ENCODE measurements at places on chromosomes 2 and 18.
A peak's percentile ranks its signal among the peaks of the same experiment; 100 is the strongest.

- DNase-seq: no peak
These were observed 132.6 kb downstream of the MAP4K4 start for GRCh38 chr2:101830146-101830545.

- no peak for DNase-seq
These were observed 21.0 kb downstream of the SMAD2 start for GRCh38 chr18:47909484-47909883.

DNA sequence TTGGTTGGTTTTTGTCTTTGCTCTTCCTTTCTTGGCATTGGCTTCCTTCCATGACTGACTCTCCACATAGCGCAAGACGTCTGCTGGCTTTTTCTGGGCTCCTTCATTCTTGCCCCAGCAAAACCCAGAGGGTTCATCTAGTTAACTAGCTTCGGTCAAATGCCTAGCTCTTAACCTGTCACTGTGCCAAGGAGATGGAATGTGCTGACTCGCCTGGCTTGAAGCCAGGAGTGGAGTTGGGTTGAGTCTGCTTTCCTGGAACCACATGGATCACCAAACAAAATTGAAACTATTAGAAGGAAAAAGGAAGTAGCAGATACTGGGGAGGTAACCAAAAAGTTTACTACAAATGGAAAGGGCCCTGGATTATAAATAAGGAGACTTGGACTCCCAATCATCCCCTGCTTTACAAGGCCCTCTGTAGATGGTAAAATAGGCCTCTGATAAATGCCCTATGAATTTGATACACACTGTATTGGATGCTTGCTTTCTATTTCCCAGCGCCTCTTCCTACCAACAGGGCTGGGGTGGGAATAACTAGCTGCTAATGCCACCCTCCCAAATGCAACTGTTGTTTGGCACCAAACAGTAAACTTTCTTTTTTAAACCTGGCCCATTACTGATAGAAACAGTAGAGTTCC lies 11.3 kb downstream of the MALT1 start:
- peak; percentile 69 for DNase-seq

DNA sequence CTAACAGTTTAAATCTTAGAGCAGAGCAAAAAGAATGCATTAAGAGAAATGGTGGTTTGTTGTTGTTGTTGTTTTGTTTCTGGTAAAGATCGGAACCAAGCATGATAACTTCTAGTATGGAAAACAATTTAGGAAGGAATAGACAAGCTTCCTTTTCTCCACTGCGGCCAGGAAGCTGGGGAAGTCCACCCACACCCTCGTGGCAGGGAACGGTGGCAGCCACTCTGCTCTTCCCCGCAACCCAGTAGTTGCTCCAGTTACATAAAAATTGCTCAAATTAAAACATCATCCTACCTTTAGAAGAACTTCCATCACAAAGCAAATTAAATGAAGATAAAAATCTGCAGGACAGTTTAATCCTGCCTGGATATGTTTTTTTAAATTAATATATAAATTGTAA lies 113.0 kb downstream of the RBMS1 start:
- DNase-seq: no peak

- no peak for DNase-seq
These were observed 13.1 kb upstream of the GFPT1 start for GRCh38 chr2:69400121-69400520.

DNA sequence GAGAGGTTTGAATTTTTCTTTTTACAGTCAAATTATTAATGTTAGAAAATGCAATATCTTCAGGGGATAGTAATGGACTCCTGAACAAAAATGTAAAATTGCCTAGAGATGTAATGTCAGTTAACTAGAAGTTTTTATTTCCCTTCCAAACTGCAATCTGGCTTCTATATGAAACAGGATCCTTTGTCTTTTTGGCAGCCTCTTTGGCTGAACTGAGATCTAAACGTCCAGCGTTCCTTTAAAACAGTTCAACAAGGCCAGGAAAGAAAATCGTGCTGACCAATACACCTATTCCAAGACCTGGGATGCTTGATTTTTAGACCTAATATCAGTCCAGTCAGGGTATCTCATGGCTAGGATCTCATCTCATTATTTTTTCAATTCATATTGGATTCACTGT lies 245.5 kb downstream of the FIGN start:
- DNase-seq: no peak

DNA sequence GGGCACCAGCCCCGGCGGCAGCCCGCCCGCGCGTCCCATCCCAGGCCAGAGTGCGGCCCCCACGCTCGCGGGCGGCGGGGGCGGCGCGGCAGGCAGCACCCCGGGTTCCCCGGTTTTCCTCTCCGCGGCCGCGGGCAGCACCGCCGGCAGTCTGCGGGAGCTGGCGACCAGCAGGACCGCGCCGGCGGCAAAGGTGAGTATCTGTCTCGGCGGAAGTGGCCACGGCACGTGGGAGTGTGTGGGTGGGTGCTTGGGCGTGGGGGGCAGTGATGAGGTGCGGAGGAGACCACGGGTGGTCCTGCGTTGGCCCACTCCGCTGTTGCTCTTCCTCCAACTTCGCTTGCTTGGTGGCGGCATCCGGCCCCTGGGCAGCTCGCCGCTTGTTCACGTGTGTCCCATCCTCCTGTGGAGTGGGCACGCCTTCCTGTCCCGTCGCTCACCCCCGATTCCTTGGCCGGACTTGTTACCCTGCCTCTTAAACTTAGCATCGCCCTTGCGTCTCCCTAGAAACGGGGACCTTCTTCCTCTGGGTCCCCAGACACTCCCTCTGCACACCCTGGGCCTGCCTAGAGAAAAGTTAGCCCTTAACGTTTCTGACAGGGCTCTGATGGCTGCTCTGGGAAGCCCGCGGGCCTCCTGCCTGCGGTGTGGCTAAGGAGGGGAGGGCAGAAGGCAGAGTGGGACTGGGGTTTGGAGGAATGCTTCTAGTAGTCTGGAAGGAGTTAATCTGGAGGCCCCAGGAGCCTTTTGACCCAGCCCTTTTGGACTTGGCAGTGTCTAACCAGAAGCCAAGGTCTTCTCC lies 1.1 kb downstream of the SH3RF3 start:
- peak; percentile 13 for DNase-seq

DNA sequence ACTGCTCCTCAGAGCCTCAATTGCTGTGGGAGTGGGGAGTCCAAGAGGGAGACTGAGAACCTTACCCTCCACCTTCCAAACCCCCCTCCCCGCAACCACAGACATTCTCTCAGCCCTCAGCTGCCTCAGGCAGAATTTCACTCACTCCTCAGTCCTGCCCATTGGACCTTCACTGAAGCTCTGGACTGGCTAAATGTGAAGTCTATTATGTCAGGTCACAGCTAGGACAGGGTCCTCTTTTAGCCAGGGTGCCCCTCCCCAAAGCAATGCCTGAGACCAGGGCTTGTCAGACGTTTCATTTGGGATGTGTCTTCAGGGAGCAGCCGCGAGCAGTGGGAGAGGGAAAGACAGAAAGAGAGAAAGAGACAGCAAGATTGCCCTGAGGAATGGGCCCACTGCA lies 199.3 kb upstream of the CCDC68 start:
- DNase-seq: no peak

- no peak for DNase-seq
These were observed 27.4 kb upstream of the MBOAT2 start for GRCh38 chr2:9030841-9031240.

GRCh38 chr2:156309167-156309566 lies 23.4 kb downstream of the NR4A2 start:
- DNase-seq: no peak

GRCh38 chr2:195711478-195711877 lies 54.5 kb downstream of the SLC39A10 start:
- DNase-seq: no peak

DNA sequence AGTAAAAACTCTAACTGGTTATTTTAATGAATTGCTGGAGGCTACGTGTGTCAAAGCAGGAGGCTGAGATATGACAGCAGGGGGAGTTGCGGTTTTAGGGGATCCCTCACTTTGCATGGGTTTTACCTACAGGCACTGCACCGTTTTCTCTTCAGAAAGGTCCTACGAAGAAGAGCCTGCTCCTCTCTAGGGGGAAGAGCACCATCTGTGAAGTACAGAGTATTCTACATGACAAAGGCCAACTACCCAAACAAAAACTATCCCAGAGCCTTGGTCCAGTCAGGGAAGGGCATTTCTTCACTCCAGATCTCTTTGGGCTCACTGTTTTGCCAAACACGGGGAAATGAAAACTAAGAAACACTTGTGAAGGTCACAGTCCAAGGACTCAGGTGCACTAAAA lies 696.7 kb upstream of the SOX11 start:
- no peak for DNase-seq

DNA sequence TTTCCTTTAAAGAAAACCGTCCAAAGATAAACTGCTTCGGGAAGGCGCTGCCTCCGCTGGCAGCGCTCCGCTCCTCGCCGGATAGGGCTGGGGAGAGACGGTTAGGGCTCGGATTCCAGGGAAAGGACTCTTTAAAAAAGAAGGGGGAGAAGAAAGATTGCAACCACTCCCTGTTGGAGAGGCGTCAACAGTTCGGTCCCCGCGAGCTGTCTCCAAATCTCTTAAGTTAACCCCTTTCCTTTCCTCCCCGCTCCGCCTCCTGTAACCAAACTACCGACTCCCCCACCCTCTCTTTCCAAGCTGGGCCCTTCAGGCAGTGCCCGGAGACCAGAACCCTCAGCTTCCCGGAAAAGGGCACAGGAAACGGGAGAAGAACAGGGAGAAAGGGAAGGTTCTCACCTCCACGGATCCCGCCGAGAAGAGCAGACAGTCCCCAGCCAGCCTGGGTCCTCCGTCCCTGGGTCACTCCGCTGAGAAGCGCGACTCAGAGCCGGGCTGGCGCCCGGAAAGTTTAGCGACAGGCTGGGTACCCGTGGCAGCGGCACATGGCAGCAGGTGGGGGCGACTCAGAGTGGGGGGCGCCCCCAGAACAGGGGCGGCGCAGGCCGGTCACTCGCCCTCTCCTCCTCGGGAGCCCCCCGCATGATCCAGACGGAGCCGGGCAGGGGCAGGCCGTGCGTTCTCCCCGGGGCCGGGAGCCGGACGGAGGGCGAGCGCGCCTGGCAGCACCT lies 675 bp downstream of the FZD5 start:
- DNase-seq: peak; percentile 27

DNA sequence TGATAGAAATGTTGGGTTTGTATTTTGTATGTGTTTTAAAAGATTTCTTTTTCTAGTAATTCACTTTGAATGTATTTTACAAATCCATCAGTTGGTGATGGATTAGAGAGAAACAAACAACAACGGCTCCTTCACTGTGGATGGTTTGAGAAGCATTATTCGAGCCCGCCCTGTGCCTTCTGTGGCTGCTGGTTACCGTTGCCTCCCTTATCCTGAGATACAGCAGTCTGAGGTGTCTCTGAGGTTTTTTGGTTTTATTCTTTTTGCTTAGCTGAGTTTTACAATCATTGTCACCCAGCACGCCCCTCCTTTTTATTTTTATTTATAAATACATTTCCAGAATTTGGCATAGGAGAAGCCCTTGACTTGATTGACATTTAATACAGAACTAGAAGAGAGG lies 168.3 kb downstream of the BABAM2 start:
- no peak for DNase-seq

- DNase-seq: peak; percentile 58
These were observed 71.2 kb upstream of the COL3A1 start for GRCh38 chr2:188902901-188903491.

GRCh38 chr18:44453505-44453904 lies 227.2 kb upstream of the SETBP1 start:
- DNase-seq: peak; percentile 32

DNA sequence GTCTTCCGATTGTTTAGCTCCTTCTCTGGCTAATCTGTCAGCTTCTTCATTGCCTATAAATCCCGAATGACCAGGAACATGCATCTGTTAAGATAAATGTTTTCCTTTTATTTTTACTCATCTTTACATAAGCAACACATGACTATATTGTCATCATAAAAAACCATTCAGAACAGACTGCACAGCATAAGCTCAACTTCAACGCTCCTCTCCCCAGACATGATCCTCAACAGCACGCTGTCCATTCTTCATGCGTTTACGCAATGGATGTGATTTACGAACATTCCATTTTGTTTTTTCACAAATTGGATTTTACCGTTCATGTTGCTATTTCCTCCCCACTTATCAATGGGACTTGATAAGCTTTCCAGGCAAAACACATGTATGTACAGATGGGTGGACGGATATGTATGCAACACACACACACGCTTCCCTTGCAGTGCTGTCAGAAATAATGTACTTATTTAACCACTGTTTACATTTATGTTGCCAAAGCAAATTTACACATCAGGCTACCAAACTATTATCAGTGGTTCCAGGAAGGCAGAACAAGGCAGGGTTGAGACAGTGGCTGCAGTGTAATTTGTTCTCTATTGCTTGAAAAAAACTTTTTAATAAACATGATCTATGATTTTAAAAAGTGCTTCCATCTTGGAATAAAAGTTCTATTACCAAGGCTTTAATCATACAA lies 12.2 kb downstream of the RNASEH1 start:
- DNase-seq: no peak

GRCh38 chr2:61911510-61911909 lies 6.0 kb downstream of the COMMD1 start:
- DNase-seq: no peak

- DNase-seq: no peak
These were observed 73.8 kb downstream of the SPTBN1 start for GRCh38 chr2:54529935-54530334.

- DNase-seq: no peak
These were observed 1.1 kb downstream of the L3MBTL4 start for GRCh38 chr18:6413579-6414117.

- no peak for DNase-seq
These were observed 8.7 kb upstream of the SLC14A1 start for GRCh38 chr18:45715212-45715780.

- DNase-seq: no peak
These were observed 56.3 kb upstream of the FZD5 start for GRCh38 chr2:207825978-207826377.

DNA sequence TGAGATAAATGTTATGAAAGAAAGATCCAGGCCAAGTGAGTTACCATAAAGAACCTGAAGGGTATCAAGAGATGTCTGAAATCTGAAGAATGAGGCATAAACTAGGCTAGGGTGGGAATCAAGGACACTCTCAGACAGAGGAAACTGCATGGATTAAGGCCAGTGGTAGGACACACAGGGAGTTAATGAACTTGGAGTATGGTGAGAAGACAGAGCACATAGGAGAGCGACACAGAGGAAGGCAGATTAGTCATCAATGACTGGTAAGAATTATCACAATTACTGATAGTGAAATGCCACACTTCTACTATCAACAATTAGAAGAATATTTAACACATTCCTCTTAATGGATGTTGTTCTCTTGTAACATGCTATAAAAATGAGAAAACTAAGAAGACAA lies 76.9 kb downstream of the TTC21B start:
- no peak for DNase-seq

DNA sequence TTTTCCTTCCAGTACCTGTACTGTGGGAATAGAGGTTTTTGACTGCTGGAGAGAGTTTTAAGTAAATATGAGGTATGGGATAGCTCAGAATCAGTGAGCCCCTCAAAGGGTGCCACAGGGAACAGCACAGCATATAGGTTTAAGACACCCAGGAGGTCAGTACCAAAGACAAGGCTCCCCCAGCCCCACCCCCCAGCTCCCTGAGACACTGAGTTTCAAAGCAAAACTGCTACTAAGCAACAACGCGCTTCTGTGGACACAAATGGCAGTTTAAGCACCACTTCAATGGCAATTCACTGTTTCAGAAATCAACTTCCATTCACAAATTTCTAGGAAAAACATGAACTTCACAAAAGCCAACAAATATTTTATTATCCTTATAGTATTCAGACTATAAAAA lies 15.2 kb downstream of the E2F6 start:
- no peak for DNase-seq

GRCh38 chr18:70058916-70059315 lies 111.2 kb upstream of the CD226 start:
- DNase-seq: no peak

- DNase-seq: no peak
These were observed 11.5 kb downstream of the GRB14 start for GRCh38 chr2:164609790-164610189.

GRCh38 chr18:32469691-32470459 lies 807 bp downstream of the GAREM1 start:
- peak; percentile 6 for DNase-seq
